Smooth muscle cell of the brain vasculature (primary cell): ENCODE measurements at places on chromosomes 2 and 18.

GRCh38 chr2:236545814-236546480 is 23.7 kb upstream of the ACKR3 start:
- DNase-seq = no peak

GRCh38 chr2:121342751-121343150 is 57.7 kb upstream of the TFCP2L1 start:
- DNase-seq = no peak

- no peak for DNase-seq
Observed at GRCh38 chr2:26345283-26345544, 729 bp upstream of the SELENOI start.

DNA sequence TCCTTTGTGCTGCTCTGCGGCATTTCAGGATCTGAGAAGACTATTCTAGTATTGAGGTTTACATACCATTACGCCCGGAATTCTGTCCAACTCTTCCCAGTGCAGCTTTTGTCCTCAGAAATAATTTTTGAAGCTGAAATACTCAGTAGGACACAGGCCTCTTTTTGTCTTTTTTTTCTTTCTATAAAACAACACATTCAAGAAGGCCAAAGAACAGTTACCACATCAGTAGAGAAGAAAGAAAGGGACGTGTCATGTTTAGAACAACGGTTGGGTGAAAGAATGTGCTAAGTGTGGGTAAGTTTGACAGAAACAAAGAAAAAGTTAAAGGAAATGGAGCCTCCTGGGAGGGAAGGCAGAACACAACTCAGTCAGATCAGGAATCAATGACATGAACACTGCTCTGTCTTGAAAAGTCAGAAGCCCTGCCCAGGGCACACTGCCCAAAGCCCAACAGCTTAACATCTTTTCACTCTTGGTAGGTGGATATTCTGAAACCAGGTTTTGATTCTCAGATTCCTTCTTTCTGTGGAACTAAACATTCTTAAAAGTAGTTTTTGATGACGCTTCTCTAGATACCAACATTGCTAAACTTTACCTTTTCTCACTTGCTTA is 198.6 kb upstream of the CWC22 start:
- no peak for DNase-seq

DNA sequence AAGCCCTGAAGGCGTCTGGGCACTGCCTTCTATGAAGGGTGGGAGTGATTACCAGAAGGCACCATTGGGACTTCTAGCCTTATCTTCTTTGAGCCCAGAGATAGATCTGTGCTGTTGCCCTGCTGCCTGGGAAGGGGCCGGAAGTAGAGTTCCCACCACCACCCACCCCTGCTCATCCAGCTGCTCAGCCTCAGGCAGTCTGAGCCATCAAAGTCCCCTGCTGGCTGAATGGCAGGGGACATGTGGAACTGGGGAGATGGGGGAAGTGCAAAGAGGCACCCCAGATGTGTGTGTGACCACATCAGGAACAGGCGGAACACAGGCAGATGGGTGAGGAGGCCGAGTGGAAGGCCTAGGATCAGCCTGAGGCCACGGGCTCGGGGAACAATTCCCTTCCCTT is 3.3 kb upstream of the WNT10A start:
- DNase-seq = no peak
